ENCODE measurements at places on chromosomes 7 and 10. TPM values are rescaled to one million over a fixed set of nuclear protein-coding genes. Genes with fewer than 3 reads are reported as not detected.

DNA sequence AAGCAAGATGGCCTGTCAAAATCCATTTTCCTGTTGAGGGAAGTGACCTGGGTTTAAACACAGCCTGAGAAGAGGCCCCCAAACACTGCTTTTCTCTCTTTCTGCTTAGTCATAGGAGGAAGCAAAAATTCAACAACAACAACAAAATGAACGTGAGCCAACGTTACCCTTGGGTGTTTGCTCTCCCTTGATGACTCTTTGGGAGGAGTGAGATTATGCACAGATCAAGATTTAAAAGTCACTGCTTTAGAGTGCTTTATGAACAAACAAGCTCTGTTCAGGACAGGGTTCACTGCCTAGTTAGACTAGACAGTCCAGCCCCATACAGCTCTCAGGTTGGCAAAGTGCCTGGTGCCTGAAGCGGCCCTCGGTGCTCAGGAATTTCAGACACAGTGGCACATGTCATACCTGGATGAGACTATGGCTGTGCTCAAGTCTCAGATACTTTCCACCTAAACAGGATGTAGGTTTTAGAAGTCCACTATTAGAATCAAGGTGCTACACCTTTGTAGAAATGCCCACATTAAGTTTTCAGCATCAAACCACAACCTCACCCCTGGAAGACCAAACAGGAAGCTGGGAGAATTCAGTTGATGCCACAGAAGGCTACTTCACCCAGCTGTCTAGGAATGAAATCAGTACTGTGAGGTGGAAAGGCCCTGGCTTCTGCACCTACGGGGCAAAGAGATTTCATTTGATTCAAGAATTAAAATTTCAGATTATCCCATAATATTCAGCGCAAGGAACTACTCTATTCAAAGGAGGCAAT lies 38.7 kb downstream of the DENND11 start:
- peaks cover 12% of the 10 kb centered on the region for H3K4me1 ChIP-seq
- peaks cover 6% of the 10 kb centered on the region for H3K36me3 ChIP-seq
- H3K27me3 ChIP-seq, result no peaks in the 10 kb centered on the region
- no peak overlapping the region for H3K4me3 ChIP-seq
- no peak for DNase-seq

The CTAGE4 gene
- 1.5 TPM for total RNA-seq

The OGDHL gene
- total RNA-seq, result 0.67 TPM

The GNAT3 gene
- total RNA-seq, result not detected

The ANKRD7 gene
- 1.8 TPM for total RNA-seq

The CRHR2 gene
- not detected for total RNA-seq

Measured in activated T-cell treated with anti-CD3 and anti-CD28 coated beads, Interleukin-2, amount 50 U/mL, for 72 hours (primary cell).